ENCODE measurements at places on chromosomes 12 and 14.

DNA sequence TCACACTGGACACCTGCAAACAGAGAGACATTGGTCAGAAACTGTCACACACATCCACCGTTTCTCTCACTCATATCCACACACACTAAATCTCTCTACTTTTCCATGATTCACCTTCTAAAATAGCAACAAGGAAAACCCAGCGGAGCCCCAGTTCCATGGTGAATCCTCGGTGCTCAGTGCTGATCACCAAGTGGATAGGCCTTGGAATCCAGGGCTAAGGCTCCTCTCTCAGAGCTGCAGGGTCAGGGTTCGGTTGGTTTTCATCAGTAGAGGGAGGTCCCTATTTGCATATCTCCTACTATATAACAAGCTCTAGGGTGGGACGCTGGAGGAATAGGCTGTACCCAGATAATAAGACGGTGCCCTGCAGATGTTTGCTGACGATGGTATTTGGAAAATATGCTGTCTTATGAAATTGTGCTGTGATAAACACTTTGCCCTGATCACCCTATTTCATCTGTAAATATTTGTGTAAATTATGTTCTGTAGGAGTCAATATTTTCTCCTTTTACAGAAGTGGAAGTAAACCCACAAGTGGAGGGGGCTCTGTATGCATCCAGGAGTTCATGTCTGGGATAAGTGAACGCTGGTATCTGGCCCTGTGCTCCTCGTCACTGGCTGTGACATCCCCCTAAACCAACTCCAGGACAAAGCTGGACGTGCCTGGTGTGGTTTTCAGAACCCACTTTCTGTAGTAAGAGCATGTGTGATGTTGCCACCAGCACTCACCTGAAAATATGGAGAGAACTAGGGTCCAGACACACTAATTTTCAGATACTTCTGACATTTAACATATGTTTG lies 709.2 kb downstream of the TMEM121 start:
- DNase-seq: no peak

DNA sequence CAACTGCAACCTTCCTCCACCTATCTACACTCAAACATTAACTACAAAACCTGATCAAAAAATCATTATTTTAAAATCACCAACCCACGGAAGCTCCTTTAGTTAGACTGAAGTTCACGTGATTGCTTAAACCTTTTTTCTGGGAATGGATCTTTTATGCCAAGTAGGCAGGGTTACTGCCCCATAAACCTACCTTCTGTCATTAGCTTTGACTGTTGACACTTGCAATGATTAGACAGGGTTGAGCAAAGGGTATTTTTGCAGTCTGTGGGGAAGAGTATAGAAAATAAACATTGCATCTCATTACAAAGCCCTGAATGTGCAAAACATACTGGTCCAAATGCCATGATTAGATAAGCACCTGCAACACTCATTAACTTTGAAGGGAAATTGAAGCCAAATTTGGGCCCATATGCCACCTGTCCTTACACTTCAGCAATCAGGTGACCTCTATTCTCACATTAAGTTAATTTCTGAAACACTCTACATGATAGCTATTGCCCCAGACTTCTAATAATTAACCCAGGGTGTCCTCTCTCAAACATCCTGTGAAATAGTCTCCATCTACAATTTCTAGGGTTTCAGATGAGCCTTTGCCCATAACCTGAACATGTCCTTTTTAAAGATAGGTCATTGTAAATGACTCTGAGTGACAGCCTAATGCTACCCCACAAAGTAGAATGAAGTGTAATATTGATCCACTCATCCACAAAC lies 156.0 kb upstream of the PLEKHG7 start:
- no peak for DNase-seq

DNA sequence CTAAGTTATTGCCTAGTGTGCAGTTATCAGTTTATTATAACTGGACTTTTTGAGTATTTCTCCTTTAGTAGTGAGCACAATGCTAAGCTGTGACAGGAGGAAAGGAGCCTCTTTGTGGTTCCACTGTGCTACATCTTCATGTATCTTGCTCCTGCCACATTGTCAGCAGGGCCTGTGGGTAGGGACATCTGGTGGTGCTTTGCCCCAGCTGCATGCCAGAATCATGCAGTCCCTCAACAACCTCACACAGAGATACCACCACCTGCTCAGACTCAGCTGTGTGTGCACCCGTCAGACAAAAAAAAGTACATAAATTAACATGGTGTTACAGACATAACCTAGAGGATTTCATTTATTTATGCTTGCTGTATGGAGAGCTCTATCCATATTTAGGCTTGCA lies 51.1 kb downstream of the MIS18BP1 start:
- DNase-seq: no peak

DNA sequence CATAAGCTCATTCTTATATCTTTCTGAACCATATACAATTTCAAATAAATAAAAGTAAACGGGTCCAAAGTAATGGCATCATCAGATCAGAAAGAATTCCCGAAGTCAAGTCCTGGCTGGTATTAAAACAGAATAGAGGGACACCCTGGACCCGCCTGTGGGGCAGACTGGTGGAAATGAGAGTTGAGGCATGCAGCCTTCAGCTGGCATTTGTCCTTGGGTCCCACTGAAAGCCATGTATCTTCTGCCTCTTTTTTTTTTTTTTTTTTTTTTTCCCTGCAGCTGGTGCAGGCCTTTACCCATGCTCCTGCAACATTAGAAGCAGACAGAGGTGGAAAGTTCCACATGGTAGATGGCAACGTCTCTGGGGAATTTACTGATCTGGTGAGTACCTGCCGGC lies 9.9 kb downstream of the AHSA1 start:
- no peak for DNase-seq

GRCh38 chr14:75333606-75334548 lies 55.2 kb downstream of the FOS start:
- DNase-seq: no peak

- no peak for DNase-seq
Measured at GRCh38 chr14:84129941-84130340, 1400.0 kb upstream of the FLRT2 start.

- peak; percentile 8 for DNase-seq
Measured at GRCh38 chr12:102702447-102703114, 214.5 kb downstream of the PAH start.

DNA sequence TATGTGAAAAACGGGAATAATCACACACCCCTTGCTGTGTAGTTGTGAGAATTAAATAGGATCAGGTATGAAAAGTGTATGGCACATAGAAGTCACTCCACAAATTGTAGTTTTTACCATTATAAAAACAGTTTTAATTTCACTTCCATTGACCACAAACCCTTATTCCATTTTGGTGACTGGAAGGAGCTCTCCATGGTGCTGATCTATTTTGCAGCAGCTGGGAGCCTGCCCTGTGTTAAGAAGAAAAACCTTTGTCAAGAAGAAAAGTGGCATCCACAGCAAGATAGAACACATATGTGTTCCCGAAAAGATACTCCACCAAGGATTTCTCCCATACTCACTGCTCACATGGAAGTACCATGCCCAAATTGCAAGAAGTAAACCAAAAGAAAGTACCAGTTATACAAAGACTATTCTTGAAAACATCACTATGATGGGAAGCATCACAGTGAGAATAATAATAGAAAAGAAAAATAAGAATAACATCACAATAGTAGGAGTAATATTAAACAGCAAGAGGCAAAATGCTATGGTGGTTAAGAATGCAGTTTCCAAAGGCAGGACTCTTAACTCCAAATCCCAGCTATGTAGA lies 58.7 kb downstream of the TUNAR start:
- DNase-seq: no peak

GRCh38 chr12:110791589-110791988 lies 48.9 kb upstream of the PPP1CC start:
- DNase-seq: no peak

- DNase-seq: no peak
Measured at GRCh38 chr12:65695113-65695865, 129.0 kb upstream of the HMGA2 start.

GRCh38 chr14:93303659-93304058 lies 29.2 kb downstream of the BTBD7 start:
- no peak for DNase-seq

DNA sequence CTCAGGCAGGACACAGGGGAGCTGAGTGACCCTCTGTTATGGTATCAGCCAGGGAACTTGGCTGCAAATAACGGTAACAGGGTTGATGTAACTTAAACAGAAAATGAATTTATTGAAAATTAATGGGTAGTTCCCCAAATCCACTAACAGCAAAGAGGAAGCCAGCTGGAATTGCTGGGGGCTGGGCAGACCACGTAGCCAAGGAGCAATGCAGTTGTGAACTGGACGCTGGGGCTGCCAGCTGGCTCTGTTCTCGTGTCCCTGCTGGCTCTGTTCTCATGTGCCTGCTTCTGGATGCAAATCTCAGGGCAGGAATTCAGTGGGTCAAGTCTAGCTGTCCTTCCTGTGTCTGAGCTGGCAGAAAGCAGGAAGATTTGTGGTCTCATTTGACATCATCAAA lies 1383.3 kb upstream of the TMEM132C start:
- DNase-seq: no peak

GRCh38 chr14:100730581-100730980 lies 3.9 kb downstream of the DLK1 start:
- DNase-seq: no peak

GRCh38 chr14:60002819-60003492 lies 83.0 kb downstream of the LRRC9 start:
- DNase-seq: no peak

DNA sequence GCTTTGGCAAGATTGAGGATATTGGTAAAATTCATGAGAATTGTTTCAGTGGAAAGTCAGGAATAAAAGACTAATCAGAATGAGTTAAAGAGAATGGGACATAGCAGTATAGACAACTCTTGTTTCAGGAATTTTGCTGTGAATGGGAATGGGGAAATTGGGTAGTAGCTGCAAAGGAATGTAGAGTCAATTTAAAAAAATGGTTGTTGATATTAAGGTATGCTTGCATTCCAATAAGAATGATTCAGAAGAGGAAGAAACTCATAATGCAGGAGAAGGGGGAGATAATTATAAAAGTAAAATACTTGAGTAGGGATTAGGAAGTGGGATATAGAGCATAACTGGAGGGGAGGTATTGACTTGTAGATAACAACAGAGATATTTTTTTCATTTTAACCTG lies 40.7 kb downstream of the MNAT1 start:
- DNase-seq: no peak
